ENCODE measurements at places on chromosomes 12 and 14.

DNA sequence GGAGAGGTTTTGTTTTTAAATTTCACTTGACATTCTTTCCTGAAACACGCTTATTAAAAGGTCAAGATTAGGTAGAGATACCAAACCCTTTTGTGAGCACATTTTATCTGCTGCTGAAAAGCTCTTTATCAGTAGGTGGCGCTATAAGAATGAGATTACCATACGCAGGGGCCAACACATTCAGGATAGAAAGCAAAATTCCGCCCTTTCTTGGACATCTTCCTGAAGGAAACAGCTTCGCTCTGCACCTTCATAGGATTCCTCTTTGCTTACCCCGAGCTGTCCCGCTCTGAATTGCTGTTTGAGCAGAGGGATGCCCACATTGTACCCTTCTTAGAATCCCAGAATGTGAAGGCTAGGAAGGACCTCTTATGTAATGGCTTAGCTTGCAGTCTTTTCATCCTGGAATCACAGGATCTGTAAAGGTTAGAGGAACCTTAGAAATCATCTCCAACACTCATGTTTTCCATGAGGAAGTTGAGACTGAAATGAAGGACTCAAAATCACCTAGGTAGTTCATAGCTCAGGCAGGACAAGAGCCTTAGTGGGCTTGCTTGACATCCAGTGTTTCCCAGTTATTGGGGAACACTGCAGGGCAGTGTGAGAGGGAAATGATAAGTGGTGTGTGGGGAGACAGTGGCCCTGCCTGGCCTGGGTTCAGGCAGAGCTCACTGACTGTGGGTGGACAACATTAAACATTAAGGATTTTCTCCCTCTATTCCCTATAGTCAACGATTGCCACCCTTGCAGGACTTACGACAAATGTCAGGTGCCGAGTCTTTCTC, 38.7 kb upstream of the CRY1 start:
- DNase-seq: peak; percentile 63

GRCh38 chr12:130461839-130462557, 124.3 kb downstream of the PIWIL1 start:
- no peak for DNase-seq

- DNase-seq: no peak
Measured at GRCh38 chr12:53456654-53457366, 4.9 kb downstream of the PCBP2 start.

- DNase-seq: no peak
Measured at GRCh38 chr12:76266797-76267196, 81.4 kb downstream of the BBS10 start.

DNA sequence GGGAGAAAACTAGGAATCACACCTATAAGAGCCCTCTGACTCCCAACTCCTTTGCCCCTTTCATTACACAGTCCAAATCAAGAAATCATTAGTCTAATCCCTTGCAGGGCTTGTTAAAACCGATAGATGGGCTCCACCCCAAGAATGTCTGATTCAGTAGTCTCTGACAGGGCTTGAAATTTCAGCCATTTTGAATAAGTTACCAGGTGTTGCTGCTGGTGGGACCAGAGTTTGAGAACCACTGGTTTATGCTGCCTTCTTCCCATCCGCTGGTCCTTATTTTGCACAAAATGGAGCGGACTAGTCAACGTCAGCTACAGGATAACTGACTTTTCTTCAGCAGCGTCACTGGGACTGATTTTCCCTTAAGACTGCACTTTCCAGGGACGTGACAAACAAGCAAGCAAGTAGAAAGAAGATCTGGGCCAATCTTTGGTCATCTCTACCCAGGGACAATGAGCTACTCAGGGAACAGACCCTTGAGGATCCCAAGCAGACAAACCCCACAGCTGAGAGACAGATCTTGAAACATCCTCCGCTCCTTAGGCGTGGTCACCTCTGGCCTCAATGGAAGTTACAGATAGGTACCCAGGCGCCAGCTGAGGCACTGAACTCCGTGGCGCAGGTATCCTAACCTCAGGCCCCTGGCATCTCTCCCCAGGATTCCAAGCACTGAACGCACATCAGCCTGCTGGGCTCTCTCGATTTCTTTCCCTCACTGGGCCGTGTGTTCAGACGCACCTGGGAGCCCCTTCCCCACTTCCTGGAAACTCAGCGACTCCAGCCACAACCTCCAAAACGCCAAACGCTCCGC, 900 bp downstream of the KCTD10 start:
- DNase-seq: no peak

DNA sequence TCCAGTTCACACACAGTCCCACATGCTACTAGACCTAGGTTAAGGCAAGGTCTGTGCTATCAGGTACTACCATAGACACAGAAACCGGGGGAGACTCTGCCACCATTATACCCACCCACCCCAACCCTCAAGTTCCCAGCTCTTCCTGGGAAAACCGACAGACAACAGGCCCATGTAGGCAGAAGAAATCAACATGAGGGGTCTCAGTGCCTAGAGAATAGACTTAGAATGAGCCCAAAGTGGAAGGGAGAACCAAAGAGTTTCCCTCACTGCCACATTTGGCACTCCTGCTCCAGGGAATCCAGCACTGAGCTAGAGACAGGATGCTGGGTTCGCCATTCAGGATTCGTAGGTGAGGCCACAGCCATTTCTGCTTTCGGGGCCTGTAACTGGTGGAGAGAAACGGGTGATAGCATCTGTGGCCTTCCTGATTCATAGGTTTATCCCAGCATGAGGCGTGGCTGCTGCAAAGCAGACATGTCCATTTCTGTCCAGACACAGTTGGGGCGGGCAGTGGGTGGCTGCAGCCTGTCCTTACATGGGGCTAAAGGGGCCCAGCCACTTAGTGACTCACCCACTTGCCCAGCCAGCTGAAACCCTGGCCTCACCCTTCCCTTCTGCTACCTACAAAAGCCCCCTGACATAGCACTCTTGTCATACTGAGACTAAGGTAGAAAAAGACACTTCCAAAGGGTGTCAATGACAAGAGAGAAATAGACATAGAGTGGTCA, 69.4 kb downstream of the IRF2BPL start:
- peak; percentile 51 for DNase-seq

- peak; percentile 49 for DNase-seq
Measured at GRCh38 chr14:100673085-100673806, 53.4 kb upstream of the DLK1 start.

DNA sequence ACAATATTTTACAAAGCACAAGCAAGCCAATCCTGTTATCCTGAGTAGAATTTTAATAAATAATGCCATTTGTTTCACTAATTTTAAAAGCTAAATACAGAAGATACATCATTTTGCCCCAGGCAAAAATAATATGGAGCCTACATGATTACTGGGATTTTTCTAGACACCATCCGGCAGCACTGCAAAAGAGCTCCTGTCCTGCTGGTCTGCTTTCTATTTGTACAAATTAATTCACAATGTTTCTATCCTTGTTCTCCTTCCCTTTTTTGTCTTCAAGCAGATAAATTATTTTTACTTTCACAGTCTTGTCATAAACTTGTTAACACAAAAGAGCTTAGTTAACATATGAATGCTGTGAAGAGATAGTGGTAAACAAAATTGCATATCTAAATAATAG, 4.6 kb downstream of the SIX1 start:
- DNase-seq: no peak

- DNase-seq: no peak
Measured at GRCh38 chr12:46908236-46908935, 82.6 kb upstream of the SLC38A4 start.

- no peak for DNase-seq
Measured at GRCh38 chr12:12788131-12788530, 2.7 kb downstream of the APOLD1 start.

GRCh38 chr12:57717846-57718640, 20.5 kb downstream of the AGAP2 start:
- DNase-seq: no peak

DNA sequence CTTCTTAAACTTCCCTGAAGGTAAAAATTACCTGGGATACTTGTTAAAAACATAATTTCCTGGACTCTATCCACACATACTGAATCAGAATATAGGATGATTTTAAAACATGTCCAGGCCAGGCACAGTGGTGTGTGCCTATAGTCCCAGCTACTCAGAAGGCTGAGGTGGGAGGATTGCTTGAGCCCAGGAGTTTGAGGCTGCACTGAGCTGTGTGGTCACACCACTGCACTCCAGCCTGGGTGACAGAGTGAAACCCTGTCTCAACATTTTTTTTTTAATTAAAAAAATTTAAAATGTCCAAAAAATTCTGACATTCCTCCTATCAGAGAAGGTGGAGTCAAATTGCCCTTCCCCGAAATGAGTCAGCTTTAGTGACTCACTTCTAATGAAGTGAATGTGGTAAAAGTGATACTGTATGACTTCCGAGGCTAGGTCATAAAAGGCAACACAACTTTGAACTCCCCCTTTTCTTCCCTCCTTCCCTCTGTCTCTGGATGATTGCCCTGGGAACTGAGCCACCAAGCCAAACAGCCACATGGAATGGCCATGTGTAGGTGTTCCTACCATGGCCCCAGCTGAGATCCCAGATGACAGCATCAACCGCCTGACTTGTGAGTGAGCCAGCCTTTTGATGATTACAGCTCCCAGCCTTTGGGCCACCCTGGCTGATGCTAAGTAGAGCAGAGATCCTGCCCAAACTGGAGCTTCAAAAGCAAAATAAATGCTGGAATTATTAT, 36.3 kb downstream of the LIMA1 start:
- peak; percentile 75 for DNase-seq

DNA sequence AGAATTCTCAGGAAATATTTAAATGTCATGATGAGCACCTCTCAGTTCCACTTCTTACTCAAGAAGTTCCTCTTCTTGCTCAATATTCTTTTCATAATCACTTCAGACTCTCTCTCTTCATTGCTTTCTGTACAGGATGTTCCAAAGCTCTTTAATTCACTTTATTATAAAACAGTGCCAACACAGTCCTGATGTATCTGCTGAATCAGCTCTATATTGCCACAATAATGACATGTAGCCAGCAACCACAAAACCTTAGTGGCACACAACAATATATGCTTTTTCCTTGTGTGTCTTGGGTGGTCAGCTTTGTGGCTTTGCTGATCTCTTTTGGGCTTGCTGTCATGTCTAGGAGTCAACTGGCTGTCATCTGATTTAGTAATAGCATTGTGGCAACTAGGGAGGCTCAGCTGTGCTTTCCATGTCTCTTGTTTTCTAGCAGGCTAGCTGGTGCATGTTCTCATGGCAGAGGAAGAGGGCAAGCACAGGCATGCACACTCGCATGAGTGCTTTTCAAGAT, 52.8 kb upstream of the SLC2A13 start:
- peak; percentile 80 for DNase-seq

- no peak for DNase-seq
Measured at GRCh38 chr12:52636592-52637258, 15.3 kb downstream of the KRT2 start.

DNA sequence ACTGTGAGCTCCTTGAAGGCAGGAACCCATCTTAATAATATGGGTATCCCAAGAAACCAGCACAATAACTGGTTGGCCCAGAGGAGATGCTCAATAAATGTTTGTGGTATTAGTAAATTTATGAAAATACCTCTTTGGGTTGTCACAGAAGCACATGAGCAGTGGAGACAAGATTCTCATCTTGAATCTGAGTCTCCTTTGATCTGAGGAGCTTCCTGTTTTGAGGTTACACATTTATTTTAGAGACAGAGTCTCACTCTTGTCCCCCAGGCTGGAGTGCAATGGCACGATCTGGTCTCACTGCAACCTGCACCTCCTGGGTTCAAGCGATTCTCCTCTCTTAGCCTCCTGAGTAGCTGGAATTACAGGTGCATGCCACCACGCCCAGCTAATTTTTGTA, 247.4 kb downstream of the NRXN3 start:
- no peak for DNase-seq
